Activated naive CD8-positive, alpha-beta T cell treated with anti-CD3 and anti-CD28 coated beads, Interleukin-2, amount 50 U/mL, for 24 hours (primary cell): ENCODE measurements at places on chromosomes 1 and 21.

GRCh38 chr1:1677718-1678580 is 14.6 kb downstream of the SLC35E2B start:
- peak; percentile 71 for DNase-seq

GRCh38 chr21:45525153-45525909 is 16.9 kb downstream of the SLC19A1 start:
- no peak for DNase-seq

GRCh38 chr1:191831572-191831971 is 326.7 kb upstream of the RGS18 start:
- no peak for DNase-seq

DNA sequence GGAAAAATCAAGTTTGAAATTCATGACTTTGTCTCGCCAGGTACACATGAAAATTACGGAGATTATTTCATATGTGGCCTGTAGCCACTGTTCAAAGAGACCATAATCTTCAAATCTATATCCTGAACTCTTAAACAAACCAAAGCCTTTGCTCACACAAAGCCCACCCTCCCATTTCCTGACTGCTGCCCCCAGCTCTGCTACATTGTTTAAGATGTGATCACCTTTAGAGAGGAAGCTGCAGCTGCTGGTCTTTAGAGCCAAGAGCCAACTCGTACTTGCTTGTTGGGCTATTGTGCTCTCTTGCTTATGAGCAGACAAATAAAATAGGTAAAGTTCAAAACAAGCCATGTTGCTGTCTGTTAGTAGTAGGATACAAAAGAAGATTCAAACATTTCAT is 71.9 kb downstream of the DTL start:
- no peak for DNase-seq

- DNase-seq = no peak
Measured at GRCh38 chr1:229032375-229032774, 238.5 kb upstream of the RAB4A start.

DNA sequence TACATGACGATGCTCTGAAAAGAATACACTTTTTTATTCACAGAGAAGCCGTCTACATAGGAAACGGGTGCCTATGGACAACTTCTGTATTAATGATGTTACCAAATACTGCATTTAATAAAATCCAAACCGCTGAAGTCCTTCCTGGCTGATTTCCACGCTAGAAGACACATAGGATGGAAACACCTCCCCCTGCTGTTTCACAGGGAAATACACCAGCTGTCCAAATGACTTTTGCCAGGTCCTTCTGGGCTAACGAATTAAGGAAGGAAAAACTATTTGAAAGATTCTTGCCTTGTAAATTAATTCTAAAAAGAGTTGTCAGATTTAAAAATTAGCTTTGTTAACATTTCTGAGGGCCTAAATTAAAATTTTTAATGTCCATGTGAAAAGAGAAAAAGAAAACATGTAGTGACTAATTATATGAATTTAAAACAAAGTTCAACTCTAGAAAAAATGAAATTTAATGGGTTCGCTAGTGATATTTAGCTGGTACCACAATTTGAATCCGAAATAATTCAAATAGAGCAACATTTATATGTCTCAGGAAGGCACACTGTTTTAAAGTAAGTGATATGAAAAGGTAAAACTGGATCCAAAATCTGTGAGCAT is 146.0 kb downstream of the RERE start:
- DNase-seq = no peak

GRCh38 chr1:119133987-119134386 is 6.5 kb downstream of the WARS2 start:
- no peak for DNase-seq

DNA sequence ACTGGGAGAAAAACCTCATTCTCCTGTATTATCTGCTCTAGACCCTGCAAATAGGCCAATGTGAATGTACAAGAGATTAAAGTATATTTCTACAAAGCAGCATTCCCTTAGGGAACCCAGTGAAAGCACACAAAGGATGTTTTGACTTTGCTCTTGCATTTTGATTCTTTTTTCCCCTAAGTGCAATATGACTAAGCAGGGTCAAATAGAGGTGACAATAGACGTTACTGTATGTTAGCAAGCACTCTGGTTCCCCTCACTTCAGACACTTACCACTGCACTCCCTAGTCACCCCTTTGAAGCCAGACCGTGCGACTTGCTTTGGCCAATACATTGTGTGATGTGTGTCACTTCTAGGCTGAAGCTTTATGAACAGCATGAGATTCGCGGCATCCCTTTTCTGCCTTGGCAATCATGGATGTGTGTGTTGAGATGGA is 209.7 kb downstream of the RHOU start:
- DNase-seq = no peak

DNA sequence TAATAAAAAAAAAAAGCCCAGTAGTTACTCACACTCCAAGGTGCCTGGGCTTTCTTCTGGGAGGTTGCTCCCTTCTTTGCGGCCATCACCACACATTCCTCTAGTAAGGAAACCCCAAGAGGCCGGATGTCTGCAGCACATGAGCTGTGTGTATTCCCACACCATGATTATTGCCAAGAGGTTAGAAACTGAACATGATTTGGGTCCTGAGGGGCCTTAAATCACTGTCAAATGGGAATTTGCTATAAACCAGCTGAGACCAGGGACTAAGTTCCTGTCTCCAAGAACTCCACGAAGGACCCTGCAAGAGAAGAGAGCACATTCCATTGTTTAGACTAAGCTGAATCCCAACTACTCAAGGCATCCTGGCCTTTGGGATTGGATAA is 85.3 kb upstream of the SSX2IP start:
- DNase-seq = no peak
